ENCODE measurements at places on chromosomes 5 and 9. TPM values are rescaled to one million over a fixed set of nuclear protein-coding genes. Genes with fewer than 3 reads are reported as not detected.

POLE3 gene
- total RNA-seq = 13.8 TPM

DNA sequence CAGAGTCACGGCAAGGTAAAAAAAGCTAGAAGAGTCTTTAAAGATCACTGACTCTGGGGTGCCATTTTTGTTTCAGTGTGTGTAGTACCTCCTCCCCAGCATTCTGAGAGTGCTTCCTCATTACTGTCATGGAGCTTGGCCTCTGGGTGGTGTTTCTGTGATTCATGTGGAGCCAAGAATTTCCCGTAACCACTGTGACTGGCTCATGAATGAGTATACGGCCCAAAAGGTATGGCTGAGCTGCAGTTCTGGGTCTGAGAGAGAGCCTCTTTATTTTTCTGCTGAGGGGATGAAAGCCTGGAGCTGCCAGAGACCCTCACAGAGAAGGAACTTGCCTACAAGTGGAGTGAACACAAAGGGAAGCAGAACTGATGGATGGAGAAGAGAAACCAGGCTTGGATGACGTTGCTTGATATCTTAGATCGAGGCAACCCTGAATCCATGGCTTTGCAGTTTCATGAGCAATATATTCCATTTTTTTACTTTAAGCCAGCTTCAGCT is 85.6 kb downstream of the PTTG1 start:
- DNase-seq = no peak

NPR2 gene
- total RNA-seq = 15.2 TPM

DNA sequence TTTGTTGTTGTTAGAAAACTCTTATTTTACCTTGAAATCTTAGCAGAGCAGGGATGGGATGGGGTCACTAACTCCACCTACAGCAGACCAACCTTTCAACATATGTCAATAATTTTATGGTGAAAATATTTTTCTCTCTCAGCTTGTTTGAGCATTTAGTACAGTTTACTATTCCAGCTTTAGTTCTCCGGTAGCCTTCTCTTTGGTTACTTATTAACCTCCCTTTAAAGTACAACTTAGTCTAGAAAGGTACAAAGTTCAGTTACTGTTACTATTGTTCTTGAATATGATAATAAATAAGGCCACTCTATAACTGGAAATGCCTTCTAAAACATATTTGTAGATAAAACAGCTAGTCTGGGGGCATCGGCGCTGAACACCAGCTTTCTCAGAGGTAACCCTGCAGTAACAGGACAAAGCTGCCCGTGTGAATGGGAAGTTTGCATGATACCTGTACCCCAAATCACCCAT is 233.3 kb downstream of the PCSK1 start:
- no peak for DNase-seq

All from Peyer's patch (tissue), 4 donors.